ENCODE measurements at places on chromosomes 5 and 9.

DNA sequence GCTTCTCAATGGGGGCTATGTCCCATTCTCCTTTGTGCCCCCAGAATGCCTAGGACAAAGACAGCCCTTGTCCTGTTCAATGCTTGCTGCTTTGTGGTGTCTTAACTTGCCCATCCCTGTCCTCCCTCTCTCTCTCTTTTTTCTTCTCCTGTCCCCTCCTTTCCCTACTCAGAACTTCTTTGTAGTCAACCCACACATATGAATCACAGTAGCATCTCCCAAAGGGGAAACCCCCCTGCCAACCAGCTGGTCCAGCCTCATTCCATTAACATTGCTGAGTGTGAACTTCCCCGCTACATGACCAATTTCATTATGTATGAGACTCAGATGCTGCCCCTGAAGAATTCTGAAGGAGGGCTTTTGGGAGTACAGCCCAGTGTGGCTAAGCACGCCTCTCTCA is 408.3 kb downstream of the ENC1 start:
- DNase-seq = no peak

GRCh38 chr5:173399851-173400250 is 71.6 kb upstream of the STC2 start:
- DNase-seq = no peak

- no peak for DNase-seq
Observed at GRCh38 chr5:74257060-74257527, 383.4 kb downstream of the ENC1 start.

DNA sequence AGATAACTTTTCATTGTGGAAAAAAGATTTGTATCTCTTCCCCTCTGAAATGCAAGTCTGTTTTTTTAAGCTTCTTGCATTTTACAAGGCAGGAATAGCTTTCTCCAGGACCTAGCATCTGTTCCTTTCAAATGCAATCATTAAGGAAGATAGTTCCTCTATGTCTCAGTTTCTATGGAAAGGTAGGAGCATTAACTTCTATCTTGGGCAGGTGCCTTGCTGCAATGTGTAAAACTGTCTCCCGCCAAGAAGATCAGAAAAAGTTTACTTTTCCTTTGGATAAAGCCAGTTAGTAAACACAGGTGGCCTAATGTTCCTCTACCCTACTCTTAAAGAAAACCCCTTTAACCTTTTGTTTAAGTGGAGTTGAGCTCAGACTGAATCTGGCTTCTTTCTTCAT is 560.6 kb upstream of the CYLC2 start:
- no peak for DNase-seq

- DNase-seq = no peak
Observed at GRCh38 chr5:154603485-154603884, 125.5 kb upstream of the HAND1 start.

- DNase-seq = no peak
Observed at GRCh38 chr5:178388386-178389025, 155.9 kb upstream of the PHYKPL start.

DNA sequence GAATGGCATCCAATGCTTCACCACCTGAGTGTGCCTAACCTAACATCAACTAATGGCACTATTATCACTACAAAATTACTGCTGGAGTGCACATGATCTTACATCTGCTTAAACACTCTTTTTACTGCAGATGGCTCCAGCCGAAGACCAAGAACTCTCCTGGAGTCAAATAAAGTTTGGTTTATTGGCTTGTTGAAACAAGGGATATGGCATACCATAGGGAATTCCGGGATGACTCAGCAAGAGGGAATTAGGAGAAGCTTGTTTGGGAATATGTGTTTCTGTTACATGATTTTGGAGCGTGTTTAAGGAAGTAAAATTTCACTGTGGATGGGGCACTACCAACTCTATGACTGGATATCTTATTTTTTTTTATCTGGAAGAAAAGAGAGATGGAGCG is 872.6 kb downstream of the DTWD2 start:
- no peak for DNase-seq

- DNase-seq = no peak
Observed at GRCh38 chr5:56710826-56711590, 104.3 kb upstream of the MAP3K1 start.

GRCh38 chr5:112986224-112986623 is 9.6 kb downstream of the DCP2 start:
- no peak for DNase-seq

- no peak for DNase-seq
Observed at GRCh38 chr5:68673106-68673822, 420.6 kb upstream of the SLC30A5 start.

DNA sequence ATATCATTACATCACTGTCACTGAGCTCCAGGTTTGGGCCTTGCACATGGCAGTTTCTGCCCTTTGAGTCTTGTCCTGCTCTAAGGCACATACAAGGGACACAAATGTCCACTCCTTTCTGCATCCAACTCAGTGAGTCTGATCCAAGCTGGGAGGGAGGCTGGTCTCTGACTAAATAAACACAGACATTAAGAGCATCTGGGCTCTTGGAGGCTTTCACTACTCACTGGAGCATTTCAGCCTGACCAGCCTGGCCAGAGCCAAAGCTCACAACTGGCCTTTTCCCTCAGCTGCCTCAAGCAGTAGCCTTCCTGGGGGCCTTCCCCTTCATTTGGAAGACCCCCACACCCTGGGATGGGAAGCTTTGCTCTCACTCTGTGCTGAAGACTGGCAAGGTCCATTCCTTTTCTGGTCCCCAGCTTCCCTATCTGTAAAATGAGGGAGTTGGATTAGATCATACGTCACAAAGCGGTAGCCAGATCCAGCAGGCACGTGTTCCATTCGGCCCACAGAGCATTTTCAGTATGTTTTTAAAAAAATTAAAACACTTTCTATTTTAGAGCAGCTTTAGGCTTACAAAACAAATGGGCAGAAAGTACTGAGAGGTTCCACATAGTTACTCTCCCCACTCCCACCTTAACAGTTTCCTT is 58.6 kb upstream of the XPA start:
- no peak for DNase-seq

Data from central memory CD8-positive, alpha-beta T cell (primary cell).